ENCODE measurements at places on chromosomes 3 and 15.

DNA sequence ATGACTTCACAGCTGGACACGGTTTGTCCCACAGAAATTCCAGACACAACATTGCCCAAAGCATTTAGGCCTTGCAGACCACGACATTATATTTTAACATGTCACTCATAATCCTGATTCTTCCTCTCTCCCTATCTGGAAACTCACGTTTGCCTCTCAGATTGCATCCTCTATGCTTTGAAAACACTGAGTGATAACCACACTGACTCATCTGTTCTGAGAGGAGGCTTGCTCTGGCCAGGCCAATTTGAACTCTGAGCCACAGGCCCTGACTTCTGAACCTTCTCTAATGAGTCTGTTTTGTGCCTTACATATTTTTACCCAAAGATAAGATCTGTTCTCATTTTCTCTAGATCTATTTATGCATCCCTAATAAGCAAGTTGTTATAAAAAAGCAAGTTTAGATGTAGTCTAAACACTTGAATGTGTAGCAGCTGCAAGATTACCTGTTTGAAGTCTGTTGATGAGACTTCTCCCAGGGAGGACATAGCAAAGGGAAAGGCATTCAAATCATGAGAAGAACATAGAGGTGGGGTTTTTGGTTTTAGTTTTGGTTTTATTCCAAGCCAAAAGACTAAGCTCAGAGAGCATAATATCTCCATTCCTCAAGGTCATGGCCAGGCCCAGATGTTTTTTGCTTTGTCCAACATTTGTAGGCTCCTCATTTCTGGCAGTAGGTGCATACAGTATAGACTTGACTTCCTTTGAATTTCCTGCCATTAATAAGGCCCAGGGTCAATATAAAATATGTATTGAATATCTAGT, 234.4 kb upstream of the LRTM1 start:
- peak; percentile 90 for DNase-seq

DNA sequence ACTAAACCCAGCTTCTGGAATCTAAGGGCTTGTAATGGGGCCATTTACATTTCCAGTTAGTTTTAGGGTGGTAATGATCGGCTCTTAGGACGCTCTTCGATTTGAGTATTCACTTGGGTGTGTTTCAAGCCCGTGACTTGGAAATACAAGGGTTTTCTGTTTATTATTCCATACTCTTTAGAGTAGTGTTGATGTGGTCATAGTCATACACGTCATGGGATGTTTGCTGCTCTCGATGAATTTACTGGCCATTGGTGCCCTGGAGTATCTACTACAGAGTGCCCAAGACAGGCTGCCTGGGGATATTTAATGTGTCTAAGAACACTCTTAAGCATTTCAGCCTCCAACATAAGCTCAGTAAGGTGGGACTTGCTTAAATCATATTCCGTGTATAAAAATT, 64.1 kb downstream of the PTPRG start:
- no peak for DNase-seq

DNA sequence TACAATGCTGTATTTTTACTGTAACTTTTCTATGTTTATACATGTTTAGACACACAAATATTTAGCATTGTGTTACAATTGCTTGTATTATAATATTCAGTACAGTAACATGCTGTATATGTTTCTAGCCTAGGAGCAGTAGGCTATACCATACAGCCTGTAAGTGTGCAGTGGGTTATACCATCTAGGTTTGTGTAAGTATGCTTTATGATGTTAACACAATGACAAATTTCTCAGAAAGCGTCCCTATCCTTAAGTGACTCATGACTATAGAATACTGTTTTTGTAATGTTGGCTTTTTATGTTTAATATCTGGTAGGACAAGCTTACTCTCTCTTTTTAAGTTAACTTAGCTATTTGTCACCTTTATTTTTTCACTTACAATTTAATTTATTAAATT, 127.5 kb upstream of the THRB start:
- no peak for DNase-seq

DNA sequence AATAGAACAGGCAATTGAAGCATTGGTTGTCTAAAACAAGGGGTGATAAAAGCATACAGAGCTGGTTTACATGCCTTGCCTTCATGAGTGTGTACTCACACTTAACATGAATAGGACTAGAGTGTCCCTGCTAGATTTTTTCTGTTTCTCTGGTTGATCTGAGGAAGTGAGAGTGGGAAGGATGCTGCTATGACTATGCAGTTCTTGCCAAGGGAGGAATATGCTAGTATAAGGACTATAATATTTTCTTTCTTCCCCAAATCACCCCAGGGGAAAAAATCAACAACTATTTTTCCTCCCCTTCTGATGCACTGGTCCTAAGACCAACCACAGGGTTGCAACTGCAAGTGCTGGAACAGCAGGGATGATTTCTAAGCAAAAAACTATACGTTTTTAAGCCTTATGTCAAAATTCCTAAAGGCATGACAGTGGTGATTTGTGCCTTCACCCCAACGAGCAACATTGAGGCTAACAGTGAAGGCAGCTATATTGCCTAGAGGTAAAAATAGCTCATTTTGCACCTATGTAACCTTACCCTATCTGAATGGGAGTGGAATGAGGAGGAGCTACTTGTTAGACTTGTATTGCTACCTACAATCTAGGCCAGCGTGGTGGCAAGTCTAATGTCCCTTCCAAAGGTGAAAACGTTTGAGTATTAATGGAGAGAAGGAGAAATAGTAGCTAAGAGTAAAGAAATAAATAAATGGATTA, 33.5 kb upstream of the USP8 start:
- no peak for DNase-seq

- no peak for DNase-seq
These were observed 9.4 kb upstream of the PCSK6 start for GRCh38 chr15:101498717-101499480.

- DNase-seq: no peak
These were observed 93.1 kb downstream of the GABRG3 start for GRCh38 chr15:27064080-27064479.

All from foreskin fibroblast (primary cell).